Neuronal stem cell (in vitro differentiated cells): ENCODE measurements at places on chromosomes 6 and 20.

DNA sequence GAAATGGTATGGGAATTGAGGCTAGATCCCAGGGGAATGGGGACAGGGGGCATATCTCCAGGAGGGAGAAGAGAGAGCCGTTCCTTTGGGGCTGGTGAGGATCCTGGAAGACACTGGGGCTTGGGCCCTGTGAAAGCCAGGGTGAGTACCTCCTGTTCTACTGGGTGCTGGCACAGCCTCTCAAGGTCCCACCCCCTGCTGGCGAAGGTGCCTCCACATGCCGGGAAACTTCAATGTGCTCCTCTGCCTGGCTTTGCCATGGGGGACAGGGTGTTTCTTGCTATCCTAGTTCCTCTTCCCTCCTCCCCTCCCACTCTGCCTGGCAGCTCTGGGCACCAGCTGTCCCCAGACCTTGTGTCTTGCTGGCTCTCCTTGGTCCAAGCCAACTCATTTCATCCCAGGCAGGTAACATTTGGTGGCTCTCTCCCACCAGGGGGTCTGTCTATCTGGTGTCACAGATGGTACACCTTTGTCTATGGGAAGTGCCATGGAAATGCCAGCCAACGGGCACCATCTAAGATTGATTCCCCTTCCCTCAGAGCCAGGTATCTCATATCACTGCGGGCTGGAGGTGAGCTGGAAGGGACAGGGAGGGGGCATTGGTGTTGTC lies 56.8 kb downstream of the MDGA1 start:
- H3K27ac ChIP-seq, result no peak overlapping the region
- peaks cover 2% of the 10 kb centered on the region for H3K4me1 ChIP-seq
- H3K4me3 ChIP-seq, result no peak overlapping the region
- no peaks in the 10 kb centered on the region for H3K36me3 ChIP-seq
- DNase-seq, result no peak

DNA sequence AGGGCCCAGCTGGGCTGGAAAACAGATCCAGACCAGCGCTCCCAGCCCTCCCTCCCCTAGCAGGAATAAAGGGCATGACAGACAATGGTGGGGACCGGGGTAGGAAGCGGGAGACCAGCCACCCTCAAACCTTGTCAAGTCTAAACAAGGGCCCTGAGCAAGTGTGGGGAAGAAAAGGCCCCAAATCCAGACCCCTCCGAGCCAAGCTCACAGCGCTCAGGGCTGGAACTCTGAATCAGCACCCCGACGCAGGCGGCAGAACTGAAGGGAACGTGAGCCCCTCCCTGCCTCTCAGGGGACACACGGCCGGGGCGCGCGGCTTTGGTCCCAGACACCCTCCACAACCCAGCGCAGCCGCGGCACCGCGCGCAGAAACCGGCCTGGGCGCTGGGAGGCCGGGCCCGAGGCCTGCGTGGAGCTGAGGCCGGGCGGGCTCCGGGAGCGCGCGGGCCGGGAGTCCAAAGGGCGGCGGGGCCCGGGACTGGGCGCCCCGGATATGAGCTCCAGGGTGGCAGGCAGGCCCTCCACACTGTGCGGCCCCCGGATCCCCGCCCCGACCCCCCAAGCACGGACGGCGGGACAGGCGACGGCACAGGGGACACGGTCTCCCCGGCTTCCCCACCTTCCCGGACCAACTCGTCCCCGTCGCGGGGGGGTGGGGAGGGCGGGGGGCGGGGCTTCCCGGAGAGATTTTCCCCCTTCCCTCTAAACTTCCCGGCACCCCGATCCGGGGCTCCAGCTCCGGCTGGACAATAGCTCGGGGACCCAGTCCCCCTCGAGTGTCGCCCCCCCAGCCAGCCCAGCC lies 641 bp downstream of the TEAD3 start:
- H3K36me3 ChIP-seq, result peaks cover 3% of the 10 kb centered on the region
- DNase-seq, result peak; percentile 59
- no peaks in the 10 kb centered on the region for H3K27me3 ChIP-seq
- H3K27ac ChIP-seq, result peak overlapping the region; percentile 87
- peaks cover 61% of the 10 kb centered on the region for H3K4me1 ChIP-seq
- H3K4me3 ChIP-seq, result peak overlapping the region; percentile 89

DNA sequence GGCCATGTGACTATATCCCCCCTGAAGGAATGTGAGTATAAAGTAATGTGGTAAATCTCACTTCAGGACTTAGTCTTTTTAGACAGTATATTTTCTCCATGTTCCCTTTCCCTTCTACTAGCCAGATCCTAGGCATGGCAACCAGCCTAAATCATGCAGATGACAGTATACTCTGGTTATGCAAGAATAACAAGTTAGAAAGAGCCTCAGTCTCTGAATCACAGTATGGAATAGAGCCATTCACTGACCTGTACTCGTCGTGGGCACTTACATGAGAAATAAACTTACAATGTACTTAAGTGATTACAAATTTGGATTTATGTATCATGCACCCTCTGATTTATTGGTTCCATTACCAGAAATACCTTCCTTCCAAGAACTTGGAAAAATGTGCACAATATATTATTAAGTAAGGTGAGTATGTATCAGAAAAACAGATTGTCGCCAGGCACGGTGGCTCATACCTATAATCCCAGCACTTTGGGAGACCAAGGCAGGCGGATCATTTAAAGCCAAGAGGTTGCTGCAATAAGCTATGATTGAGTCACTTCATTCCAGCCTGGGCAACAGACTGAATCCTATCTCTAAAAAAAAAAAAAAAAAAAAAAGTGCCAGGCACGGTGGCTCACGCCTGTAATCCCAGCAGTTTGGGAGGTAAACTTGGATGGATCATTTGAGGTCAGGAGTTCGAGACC lies 25.1 kb upstream of the FAM8A1 start:
- H3K36me3 ChIP-seq, result no peaks in the 10 kb centered on the region
- no peak overlapping the region for H3K4me3 ChIP-seq
- no peaks in the 10 kb centered on the region for H3K27me3 ChIP-seq
- DNase-seq, result no peak
- no peak overlapping the region for H3K27ac ChIP-seq

DNA sequence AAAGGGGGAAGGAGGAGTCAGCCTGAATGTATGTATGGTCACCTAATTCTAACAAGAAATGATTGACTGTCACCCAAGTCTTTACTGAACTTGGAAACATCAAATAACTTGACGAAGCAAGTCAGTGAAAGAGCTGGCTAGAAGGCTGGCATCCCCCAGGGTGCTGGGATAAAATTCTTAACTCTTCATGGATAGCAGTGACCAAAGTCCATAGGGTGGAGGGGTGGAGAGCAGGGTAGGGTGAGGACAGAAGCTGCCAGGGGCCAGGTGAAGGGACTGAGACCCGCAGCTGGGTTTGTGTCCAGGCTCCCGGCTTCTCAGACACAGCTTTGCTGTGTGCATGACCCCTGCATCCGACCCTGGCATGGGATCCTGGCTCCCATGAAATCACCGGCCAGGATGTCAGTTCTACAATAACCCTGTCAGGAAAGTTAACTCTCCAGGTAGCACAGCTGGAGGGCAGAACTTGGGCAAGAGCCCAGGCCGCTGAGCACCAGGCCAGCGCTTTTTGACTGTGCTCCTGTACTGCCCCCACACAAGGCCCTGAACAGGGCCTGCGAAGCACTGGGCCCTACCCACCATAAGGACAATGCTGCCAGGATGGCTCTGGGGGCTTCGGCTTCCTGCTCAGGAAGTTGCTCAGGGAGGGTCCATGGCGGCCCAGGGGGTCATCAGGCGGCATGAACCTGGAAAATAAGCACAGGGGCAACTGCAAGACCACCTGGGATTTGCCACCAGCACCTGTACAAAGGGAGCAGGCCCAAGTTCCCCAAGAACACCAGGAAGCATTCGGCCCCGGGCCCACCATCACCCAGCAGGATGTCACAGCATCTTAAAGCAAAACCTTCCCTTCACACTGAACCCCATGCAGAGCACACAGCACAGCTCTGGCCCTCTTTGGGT lies 32.5 kb downstream of the ZC3H12D start:
- H3K27me3 ChIP-seq, result peaks cover 47% of the 10 kb centered on the region
- H3K4me1 ChIP-seq, result no peaks in the 10 kb centered on the region
- no peak overlapping the region for H3K4me3 ChIP-seq
- no peak for DNase-seq

GRCh38 chr6:144418959-144419545 lies 133.9 kb downstream of the UTRN start:
- H3K27me3 ChIP-seq, result no peaks in the 10 kb centered on the region
- peaks cover 9% of the 10 kb centered on the region for H3K36me3 ChIP-seq
- H3K4me3 ChIP-seq, result no peak overlapping the region
- no peak for DNase-seq
- H3K4me1 ChIP-seq, result peaks cover 2% of the 10 kb centered on the region

DNA sequence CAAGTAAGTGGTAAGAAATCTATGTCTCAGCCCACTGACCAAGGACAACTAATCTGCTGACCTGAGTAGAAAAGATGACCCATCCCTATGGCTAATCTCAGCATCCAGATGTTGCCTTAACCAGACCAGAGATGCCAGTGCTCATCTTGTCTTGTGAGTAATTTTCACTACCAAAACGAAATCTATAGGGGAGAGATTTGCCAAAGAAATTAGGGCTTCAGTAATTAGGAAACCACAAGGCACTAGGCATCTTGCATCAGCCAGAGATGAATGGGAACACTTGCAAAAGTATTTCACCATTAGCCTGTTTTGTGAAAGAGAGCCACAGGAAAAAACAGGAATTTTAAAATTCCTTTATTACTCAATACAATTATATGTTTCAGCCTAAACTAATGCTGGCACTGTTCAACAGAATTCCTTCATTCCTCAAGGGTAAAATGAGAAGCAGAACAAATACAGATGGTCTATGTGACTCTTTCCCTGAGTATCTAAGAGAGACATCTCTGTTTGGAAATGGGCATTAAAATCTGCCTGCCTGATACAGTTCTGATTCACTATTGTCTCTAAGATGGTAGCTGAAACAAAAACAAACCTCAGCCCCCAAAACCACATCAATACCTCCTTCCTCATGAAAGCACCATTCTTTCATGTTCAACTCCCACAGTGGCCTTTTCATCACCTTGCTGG lies 87.8 kb downstream of the GMDS start:
- DNase-seq, result no peak
- no peak overlapping the region for H3K4me3 ChIP-seq
- no peaks in the 10 kb centered on the region for H3K36me3 ChIP-seq
- no peaks in the 10 kb centered on the region for H3K4me1 ChIP-seq

DNA sequence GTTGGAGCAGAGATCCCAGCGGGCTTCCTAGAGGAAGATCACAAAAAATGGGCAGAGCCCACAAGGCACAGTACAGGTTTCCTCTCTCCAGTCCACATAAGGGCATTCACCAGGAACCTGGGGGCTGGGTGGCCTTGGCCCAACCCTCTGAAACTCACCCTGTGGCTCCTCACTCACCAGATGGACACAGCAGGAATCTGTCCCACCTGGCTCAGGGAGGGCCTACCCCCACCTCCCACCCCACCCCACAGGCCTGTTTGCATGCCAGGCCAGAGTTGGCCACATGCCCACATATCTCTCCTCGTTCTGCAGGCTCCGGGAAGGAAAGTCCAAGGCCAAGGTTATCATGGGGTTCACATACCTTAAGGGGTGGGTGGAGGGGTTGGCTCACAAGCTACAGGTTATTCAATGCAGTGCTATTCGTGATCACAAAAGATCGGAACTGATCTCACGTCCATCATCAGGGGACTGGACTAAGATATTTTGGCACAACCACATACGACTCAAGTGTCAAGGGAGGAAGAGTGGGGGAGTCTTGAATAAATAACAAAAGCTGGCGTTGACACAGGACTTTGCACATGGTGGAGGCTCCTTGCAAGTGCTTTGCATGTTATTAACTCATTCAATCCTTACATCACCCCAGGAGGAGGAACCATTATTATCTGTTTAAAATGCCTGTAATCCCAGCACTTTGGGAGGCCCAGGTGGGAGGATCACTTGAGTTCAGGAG lies 13.0 kb downstream of the RIPOR3 start:
- H3K27ac ChIP-seq, result no peak overlapping the region
- H3K4me3 ChIP-seq, result no peak overlapping the region
- no peak for DNase-seq
- no peaks in the 10 kb centered on the region for H3K27me3 ChIP-seq
- no peaks in the 10 kb centered on the region for H3K36me3 ChIP-seq

DNA sequence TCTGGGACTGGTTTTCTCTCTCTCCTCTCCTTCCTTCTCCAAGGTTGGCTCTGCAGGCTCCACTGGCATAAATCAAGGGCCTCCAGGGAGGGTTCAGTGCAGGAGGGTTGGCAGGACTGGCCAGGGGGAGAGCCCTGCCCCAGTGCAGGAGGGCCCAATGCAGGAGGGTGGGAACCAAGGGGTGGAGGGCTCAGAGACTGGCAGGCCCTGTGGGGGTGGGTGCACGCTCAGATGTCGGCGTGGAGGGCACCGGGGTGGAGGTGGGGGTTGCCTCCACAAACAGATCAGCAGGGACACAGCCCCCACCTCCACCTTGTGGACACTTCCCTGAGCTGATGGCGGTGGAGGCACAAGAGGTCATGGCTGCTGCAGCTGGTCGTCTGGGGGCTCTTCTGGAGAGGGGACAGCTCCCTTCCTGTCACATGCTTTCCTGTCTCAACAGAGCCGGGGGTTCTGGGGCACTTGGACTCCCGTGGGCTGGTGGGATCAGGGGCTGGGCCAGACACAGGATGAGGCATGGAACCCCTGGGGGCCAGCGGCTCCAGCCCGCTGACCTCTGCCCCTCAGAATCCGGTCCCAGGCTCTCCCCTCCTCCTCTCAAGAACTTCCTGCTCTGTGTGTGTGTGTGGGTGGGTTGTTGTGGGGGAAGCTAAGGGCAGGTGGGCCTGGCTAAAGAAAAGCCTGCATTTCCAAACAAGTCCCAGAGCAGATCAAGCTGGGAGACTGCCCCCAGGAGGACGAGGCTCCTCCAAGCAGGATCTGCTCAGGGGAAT lies 2.7 kb upstream of the ABHD16B start:
- H3K36me3 ChIP-seq, result peaks cover 28% of the 10 kb centered on the region
- DNase-seq, result peak; percentile 51
- H3K27me3 ChIP-seq, result no peaks in the 10 kb centered on the region
- H3K4me1 ChIP-seq, result peaks cover 42% of the 10 kb centered on the region
- H3K27ac ChIP-seq, result peak overlapping the region; percentile 44
- peak overlapping the region; percentile 34 for H3K4me3 ChIP-seq

DNA sequence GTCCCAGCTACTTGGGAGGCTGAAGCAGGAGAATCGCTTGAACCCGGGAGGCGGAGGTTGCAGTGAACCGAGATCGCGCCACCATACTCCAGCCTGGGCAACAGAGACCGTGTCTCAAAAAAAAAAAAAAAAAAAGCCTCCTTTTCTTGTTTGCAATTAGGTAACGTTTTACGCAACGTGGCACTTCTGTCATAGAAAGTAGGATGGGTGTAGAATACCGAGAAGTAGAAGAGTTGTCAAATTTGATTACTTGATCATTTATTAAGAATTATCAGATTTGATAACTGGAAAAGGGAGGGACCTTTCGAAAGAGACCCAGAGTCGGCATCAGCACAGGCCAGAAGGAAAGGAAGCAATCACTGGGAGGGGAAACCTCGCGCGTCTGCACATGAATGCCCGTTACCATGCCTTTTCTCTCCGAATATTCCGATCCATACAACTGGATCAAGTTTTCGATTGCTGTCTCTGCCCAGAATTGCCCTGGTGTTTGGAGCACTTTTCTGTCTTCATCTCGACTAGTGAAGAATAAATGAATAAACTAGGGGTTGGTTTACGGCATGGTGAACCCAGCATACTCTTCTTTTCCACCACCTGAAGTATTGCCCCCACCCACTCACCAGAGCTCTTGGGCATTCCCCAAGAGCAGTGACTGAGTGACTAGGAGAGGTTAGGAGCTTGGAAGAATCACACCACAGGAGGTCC lies 4.5 kb upstream of the TFAP2D start:
- H3K4me1 ChIP-seq, result peaks cover 11% of the 10 kb centered on the region
- no peaks in the 10 kb centered on the region for H3K36me3 ChIP-seq
- H3K4me3 ChIP-seq, result no peak overlapping the region
- DNase-seq, result no peak
- no peak overlapping the region for H3K27ac ChIP-seq
- H3K27me3 ChIP-seq, result peaks cover 70% of the 10 kb centered on the region
